ENCODE measurements at places on chromosomes 12 and 14.

DNA sequence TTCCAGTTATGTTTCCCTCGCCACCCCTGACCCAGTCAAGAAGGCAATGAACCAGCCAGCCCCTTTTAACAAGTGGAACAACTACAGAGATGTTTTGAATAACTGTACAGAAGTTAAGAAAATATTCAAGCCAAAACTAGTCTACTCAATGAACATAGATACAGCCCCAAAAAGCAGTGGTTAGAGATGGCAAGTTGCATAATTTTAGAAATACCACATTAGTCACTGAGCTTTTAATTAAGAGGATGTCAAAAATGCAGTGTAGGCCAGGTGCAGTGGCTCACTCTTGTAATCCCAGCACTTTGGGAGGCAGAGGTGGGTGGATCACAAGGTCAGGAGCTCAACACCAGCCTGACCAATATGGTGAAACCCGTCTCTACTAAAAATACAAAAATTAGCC lies 27.2 kb downstream of the PROX2 start:
- no peak for DNase-seq

DNA sequence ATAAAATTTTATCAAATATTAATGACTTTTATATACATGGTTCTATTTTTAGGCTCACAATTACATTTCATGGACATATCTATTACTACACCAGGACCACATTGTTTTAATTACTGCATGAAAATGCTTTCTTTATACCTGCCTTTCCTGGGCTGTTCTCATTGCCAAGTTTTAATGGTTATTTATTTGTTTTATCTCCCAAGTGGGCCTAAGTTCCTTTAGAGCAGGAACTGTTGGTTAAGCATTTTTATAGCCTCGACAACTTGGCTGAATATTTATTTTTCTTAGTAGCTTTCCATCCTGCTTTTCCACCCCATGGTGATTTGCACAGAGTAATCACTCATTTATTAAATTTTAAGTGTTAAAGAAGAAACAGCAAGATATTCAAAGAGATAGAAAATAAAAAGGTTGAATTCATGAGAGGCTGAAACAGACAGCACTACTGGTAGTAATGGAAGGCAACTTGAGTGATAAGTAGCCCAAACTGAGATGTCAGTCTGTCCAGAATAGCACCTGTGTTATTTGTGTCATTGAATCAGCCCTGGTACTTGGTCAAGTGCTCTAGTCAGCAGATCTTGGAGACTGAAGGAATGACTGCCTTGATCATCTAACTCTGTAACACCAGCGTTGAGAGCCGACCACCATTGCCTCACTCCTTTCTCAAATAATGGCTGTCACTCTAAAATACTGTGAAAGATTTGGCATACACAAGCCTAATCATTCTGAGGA lies 119.1 kb upstream of the EGLN3 start:
- no peak for DNase-seq

DNA sequence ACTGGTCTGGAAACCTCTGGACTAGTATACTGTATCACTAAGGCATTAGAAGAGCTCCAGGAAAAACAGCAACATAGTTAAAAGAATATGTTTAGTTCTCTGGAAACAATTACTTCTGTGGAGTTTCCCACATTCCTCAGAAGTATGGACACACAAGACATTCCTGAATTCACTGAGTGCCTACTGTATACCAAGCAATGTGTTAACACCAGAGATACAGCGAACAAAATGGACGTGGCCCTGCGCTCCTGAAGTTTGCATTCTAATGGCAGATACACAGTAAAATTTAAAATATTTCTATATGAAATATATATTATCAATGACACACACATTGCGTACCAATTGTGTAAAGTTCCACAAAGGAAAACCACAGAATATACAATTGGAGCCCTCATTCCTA lies 1.1 kb downstream of the ANGEL1 start:
- DNase-seq, result no peak

DNA sequence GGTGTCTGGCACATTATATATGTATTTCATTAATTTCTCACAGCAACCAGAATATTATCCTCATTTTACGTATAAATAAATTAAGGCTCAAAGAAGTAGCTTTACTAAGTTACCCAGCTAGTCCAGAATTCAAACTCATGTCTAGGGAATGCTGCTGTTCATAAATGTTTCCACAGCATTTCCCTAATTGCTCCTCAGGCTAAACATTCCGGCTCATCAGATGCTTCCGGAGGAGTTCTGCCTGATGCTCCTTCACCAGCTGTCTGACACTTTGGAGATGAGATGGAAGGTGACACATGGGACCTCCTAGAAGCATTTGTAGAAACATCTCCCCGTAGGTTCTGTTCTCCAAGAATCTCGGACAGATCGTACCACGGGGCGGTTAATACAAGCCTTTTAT lies 12.1 kb downstream of the KRT85 start:
- no peak for DNase-seq

DNA sequence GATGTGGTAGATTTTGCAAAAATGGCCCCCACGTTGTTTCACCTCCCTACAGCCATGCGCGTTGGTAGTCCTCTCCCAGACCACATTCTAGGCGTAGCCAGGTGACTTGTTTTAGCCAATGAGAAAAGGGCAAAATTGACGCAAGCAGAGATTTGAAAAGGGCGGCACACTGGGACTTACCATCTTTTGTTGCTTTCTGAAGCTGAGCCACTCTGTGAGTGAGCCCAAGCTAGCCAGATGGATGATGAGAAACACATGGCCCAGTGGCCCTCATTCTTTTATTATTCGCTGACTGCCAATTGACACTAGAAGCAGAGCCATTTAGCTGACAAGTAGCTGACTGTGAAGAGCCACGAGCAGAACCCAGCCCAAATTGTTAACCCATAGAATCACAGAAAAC lies 142.0 kb upstream of the GZMB start:
- no peak for DNase-seq

DNA sequence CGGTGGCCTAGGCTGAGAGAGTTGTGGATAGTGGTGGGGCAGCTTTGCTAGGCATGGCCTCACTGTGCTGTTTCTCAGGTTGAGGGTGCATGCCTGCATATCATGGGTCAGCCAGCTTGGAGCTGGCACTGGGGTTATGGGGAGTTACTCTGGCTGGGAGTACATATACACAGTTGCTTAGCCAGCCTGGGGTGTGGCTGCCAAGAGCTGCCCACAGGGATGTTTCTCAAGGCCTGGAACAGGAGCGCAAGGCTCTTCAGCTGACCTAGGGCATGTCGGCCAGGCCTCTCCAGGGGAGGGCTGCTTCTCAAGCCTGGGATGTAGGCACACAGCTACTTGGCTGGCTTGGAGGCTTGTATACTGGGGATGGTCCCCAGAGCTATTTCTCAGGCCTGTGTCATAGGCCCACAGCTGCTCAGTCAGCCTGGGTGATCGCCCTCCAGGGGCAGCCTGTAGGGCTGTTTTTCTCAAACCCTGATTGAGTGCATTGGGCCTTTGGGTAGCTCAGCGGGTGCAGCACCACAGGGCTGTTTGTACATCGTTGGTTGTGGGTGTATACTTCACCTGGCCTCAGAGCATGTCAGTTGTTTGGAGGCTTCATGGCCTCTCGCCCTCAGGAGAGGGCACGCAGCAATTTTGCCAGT lies 114.9 kb downstream of the METTL25 start:
- DNase-seq, result no peak

DNA sequence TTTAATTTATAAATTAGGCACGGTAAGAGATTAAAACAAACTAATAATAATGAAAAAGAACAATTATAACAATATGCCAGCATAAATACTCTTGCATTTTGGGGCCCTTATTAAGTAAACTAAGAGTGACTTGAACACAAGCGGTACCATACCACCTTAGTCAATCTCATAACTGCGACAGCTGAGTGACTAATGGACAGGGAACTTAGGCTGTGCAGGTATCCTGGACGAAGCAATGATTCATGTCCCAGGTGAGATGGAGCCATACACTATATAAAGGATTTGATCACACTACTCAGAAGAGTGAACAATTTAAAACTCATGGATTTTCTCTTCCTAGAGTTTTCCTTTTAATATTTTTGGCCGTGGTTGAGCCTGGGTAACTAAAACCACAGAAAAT lies 4.3 kb downstream of the KLRC4 start:
- no peak for DNase-seq

- no peak for DNase-seq
Measured at GRCh38 chr12:25644979-25645378, 91.9 kb upstream of the LMNTD1 start.

DNA sequence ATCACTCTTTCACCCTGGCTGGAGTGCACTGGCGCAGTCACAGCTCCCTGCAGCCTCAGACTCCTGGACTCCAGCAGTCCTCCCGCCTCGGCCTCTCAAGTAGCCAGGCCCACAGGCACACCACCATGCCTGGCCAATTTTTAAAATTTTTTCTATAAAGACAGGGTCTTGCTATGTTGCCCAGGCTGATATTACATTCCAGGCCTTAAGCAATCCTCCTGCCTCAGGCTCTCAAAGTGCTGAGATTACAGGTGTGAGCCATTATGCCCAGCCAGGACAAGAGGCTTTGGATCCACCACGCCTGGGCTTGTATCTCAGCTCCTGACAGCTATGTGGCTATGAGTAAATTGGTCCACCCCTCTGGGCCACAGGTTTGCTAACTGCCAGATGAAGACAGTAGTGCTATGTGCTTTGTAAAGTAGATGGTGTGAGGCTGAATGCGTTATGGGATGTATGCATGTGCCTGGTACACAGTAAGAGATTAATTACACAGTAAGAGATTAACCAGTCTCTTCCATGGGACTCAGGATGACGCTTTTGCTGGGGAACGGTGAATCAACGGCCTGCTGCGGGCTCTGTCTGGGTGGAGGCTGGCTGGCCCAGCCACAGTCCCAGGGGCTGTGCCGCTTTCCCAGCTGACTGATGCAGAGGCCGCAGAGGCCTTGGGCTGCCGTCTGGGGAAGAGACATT lies 53.3 kb upstream of the NCOR2 start:
- DNase-seq, result no peak

- DNase-seq, result peak; percentile 70
Measured at GRCh38 chr12:9669534-9669933, at the start of gene CLEC2D. Gene CLEC2D (plus strand): TSS chr12:9669713. CDS start chr12:9669735, 22 bp downstream.

DNA sequence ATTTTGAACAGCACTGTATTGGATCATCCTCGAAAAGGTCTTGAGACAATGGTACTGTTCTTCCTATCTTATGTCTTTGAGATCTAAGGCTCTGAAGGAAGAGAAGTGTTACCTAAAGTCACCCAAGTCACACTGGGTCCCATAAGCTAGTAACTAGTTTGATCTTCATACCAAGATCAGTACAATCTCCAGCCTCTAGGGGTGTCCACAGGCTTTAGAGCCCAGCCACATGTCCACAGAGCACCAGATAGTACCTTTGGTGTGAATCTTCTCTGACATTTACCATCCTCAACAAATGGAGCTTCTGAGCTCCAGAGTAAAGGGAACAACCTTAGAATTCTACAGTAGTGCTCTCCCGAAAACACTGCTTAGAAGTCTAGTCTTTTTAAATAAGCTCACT lies 78.7 kb downstream of the KSR2 start:
- DNase-seq, result no peak

DNA sequence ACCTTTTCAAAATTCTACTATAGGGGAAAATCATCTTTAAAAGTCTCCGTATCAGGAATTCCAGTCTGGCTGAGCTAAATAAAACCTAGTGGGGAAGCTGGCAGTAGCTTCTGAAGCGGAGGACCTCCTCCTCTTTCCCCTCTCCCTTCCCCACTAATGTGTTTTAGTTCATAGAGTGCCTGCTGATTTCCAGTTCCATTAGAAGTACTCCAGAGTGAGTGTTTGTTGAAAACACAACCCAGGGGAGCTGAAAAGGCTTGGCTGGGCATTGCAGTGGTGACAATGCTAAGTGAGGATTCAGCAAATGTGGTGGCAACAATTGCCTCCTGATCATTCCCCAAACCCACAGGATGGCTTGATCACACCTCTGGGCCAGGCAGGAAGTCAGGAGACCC lies 144.2 kb upstream of the FRMD6 start:
- DNase-seq, result no peak

GRCh38 chr14:66383771-66384170 lies 102.4 kb upstream of the CCDC196 start:
- DNase-seq, result no peak

DNA sequence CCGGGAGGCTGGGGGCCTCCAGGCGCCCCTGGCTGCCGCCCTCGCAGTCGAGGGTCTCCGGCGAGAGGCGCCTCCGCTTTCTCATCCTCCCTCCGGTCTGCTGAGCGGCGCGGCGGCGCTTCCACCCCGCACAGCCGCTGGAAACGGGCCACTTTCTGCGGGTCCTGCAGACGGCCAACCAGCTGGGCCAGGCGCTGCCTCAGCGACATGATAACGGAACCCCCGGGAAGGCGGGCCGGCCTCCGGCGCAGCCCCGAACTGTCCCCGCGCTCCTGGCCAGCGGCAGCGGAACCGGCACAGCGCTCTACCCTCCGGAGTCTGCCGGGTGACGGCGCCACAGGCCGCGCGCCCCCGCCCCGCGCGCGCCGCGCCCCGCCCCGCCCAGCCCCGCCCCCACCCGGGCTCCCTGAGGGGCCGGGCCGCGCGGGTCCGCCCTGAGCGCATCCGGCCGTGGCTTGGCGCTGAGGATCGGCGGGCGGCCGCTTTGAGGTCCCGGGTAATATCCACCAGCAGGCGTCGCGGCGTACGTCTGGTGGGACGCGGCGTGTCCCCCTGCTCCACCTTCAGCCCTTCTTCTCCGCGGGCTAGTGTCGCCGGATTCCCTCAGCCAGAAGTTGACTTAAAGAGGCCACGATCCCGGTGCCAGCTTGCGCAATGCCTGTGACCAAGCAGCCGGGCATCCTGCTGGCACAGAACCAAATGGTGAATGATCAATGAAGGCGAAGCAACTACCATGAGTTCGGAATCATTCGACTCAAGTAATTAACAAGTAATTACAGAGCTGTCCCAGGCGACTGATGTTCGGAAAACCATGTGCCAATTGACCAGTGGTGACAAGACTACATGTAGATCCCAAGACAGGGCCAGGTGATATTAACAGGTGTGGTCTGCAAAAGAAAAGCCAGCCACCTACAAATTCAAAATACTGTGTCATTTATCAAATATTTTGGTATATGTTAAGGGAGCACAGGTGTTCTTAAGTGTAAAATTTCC lies at the start of gene SGPP1:
TSS of gene SGPP1 (minus strand) at position 330 of the 993 bp plus-strand sequence. CDS start at position 209, 121 bp downstream.
- DNase-seq, result peak; percentile 83

GRCh38 chr14:94203473-94204210 lies 29.5 kb downstream of the PPP4R4 start:
- DNase-seq, result no peak

- DNase-seq, result peak; percentile 51
Measured at GRCh38 chr12:57086493-57087009, 2.4 kb upstream of the NAB2 start.

GRCh38 chr14:102625564-102626296 lies 33.3 kb downstream of the RCOR1 start:
- DNase-seq, result no peak

DNA sequence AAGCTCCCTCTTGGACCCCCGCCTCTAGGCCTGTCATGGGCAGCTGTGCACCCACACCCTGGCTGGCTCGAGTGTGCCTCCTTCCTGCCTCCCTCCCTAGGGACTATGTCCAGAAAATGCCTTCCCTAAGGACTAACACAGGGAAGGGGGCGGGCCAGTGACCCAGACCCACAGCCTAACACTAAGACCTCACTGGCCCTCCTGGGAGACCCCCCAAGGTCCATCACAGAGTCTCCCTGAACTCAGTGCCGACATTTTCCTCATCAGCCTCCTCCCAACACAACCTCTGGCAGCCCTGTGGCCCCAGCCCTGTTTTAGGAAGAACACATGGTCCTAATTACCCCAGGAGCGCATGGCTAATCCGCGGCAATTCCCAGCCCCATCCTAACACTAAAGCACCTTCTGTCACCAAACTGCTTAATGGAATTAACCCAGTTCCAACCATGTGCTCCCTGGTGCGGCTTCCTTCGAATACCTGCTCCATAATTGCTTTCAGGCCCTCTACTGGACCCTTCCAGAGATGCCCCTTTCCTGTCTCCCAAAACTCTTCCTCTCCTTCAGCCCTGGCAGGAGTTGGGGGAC lies 5.6 kb downstream of the MSI1 start:
- DNase-seq, result no peak

Data from naive B cell (primary cell).